Fibroblast of lung (primary cell): ENCODE measurements at places on chromosomes 3 and 15. TPM values are rescaled to one million over a fixed set of nuclear protein-coding genes. Genes with fewer than 3 reads are reported as not detected.

GRCh38 chr3:190053919-190054672, 66.6 kb downstream of the P3H2 start:
- peak; percentile 75 for DNase-seq

DNA sequence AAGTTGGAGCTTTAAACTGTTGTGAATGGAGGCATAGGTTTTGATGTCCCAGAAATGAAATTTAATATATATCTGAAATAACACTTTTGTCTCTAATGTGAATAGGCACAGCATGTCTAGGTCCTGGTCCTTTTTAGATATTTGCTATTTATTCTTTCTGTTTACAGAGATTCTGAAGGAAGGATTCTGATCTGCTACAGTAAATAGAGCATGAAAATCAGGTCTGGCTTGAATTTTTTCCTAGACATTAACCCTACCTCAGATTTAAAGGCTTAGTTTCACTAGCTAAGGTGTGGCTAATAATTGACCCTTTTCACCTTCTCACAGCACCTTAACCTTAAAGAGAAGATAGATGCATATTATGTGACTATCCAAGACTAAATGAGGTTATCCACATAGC, 48.0 kb upstream of the SYNPR start:
- DNase-seq: no peak

The GLCE gene
- polyA plus RNA-seq: 21.7 and 33.6 TPM in 2 replicates

DNA sequence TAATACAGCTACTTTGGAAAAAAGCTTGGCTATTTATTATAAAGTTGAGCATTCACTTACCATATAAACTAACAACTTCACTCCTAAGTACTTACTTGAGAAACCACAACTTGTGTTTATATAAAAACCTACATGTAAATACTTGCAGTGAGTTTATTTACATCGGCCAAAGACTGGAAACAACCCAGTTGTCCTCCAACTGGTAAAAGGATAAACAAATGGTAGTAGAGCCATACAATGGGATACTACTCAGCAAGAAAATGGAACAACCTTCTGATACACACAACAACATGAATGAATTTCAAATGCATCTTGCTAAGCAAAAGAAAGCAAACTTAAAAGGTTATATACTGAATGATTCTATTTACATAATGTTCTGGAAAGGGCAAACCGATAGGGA, 63.7 kb downstream of the SLC7A14 start:
- DNase-seq: peak; percentile 54

The CYP8B1 gene
- polyA plus RNA-seq: not detected in 2 replicates

- no peak for DNase-seq
These were observed 254.6 kb downstream of the UBE2E2 start for GRCh38 chr3:23457697-23458096.

The SLC51A gene
- not detected in 2 replicates for polyA plus RNA-seq

GRCh38 chr3:70811880-70812279, 499.4 kb upstream of the MDFIC2 start:
- peak; percentile 81 for DNase-seq

GRCh38 chr15:85541744-85542143, 161.3 kb downstream of the AKAP13 start:
- DNase-seq: no peak

GRCh38 chr15:36757189-36757814, 177.9 kb downstream of the CDIN1 start:
- DNase-seq: peak; percentile 22

The PLSCR4 gene
- 27.4 and 57.6 TPM in 2 replicates for polyA plus RNA-seq

DNA sequence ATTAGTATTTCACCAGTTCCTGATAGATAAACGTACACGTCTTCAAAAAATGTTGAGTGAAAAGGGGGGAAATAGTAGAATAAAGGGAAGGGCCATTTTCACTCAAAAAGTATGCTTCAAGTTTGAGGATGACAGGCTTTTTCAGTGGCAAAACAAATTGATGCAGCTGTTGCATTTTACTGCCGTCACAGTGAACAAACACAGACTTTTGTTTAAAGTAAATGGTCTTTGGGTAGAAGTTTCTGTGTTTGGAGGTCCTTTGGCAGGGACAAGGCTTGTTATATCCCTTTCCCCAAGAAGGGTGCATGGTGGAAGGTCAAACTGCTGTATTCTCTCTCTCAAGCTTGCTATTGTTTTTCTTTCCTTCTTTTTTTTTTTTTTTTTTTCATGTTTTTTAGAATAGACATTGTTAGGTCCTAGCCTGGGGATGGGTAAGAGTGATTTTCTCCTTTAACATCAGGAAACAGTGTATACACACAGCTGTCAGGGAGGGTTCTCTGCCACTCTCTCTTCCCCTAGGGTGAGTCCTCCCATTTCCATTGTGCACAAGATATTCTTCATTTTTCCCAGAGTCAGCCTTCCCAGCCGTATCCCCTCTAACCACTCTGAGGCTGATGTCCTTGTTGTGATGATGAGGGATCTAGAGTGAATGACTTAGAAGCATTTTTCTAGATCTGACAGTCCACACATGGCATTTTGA, 6.6 kb upstream of the SUCNR1 start:
- DNase-seq: no peak

GRCh38 chr3:159829539-159830227, 159.0 kb upstream of the IL12A start:
- peak; percentile 41 for DNase-seq

The IGF2BP2 gene
- 5.5 and 7.1 TPM in 2 replicates for polyA plus RNA-seq
